ENCODE measurements at places on chromosomes 5 and 9.

GRCh38 chr5:63743096-63743798 is 219.0 kb downstream of the HTR1A start:
- DNase-seq = no peak

DNA sequence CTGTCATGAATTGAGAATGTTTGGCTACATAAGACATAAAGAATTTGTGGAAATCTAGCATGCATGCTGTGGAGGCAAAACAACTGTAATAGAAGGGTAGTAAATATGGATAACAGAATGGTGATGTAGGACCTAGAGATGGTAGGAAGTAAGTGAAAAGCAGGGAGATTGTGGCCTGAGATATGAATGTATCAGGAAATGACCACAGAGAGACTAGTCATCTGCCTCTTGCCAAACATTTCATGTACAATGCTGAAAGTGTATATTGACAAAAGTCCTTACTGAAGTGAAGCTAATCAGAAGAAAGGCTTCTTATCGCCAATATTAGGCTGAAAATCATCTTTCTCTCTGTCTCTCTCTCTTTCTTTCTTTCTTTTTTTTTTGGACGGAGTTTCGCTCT is 873.1 kb upstream of the CTNND2 start:
- DNase-seq = no peak

DNA sequence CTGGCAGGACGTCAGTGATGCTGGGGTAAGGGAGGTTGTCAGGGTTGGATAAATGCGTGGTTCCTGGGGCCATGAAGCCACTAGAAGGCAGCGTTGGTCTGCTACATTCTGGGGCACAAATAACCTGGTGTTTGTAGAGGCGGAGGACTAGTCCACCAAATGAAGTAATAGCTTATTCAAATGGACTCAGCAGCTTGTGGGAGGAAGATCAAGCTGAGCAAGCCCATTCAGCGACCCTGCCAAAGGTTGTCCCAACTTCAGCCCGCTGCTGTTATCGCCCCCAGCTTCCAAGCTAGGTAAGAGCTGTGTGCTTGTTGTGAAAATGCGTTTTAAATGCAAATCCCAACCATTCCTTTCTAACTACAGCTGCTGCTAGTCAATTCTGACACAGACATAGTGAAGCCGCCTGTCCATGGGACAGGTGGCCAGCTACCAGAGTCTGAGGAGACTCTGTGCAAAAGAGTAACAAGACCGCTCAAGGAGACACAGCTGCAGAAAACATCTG is 7.6 kb upstream of the FAM240B start:
- no peak for DNase-seq

GRCh38 chr5:531749-532315 is 7.6 kb upstream of the SLC9A3 start:
- DNase-seq = no peak

DNA sequence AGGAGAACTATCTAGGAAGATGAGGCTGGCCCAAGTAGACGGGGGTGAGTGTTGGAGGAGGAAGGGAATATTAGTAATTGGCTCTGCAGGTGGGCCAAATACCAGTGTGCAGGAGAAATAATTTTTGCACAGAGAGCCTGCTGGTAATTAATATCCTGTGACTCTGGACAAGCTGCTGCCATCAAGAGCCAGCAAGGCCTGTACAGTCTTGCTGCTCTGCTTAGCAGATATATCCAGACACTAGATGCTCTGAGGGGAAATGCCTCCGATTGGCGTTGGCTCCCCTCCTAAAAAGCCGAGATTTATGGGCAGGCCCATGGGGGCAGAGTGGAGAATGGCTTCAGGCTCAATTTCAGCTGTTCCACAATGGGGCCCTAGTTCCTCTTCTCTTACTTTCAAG is 29.6 kb upstream of the ASTN2 start:
- no peak for DNase-seq

DNA sequence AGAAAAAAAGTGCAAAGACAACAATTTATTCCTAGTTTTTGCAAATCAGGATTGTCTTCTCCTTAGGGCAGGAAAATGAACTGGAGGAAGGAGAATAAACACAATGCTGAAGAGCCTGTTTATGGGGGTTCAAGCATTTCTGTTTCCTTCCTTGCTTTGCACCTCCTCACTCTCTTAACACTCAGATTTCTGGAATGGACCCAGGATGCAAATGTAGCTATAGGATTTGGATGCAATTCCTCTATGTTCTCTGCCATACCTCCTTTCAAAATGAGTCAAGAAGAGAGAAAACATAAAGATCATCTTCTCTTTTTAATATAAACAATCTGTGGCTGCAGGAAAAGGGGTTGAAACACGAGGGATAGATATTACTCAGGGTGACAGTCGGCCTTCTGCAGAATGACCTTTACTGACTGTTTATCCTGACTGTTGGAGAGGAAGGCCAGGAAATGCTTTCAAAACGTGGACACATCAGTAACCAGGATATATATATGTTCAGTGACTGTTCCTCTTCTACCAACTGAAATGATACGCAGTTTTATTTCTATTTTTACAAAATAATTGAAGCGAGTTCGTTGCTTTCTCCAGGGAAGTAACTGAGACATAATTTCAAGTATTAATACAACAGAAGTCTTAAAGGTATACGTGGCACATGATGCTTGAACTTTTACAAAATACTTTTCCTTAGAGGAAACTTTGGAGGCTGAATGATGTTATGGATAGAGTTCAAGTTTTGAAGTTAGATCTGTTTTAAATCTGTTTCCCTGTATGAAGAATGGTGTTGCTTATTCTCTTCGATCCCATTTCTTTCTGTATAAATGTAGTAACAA is 44.4 kb downstream of the ACTBL2 start:
- DNase-seq = no peak

- DNase-seq = no peak
Measured at GRCh38 chr9:3888497-3888858, 362.7 kb upstream of the RFX3 start.

DNA sequence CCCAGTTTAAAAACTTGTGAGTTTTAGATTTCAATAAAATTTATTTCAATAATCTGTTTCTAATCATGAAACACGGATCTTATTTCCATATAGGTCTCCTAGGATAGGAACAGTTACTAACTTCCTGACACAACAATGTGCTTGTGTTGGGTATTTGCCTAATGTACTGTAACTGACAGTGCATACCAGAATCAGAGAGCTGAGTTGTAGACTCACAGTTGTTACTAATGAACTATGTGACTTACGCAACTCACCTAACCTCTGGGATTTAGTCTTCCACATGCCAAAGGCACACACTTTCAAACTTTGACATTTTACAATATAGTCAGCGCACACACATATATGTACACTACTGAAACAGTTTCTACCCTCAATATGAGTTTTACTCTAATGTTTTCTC is 77.7 kb downstream of the HOMER1 start:
- peak; percentile 83 for DNase-seq

All from fibroblast of skin of left quadriceps (primary cell).